Stimulated activated CD8-positive, alpha-beta memory T cell treated with anti-CD3 and anti-CD28 coated beads, Interleukin-4, amount 100 ng/mL, for 24 hours (primary cell): ENCODE measurements at places on chromosomes 7 and 10.

- DNase-seq = no peak
Observed at GRCh38 chr7:19715499-19715898, 6.7 kb upstream of the POLR1F start.

- DNase-seq = no peak
Observed at GRCh38 chr10:3850999-3851937, 66.3 kb upstream of the KLF6 start.

DNA sequence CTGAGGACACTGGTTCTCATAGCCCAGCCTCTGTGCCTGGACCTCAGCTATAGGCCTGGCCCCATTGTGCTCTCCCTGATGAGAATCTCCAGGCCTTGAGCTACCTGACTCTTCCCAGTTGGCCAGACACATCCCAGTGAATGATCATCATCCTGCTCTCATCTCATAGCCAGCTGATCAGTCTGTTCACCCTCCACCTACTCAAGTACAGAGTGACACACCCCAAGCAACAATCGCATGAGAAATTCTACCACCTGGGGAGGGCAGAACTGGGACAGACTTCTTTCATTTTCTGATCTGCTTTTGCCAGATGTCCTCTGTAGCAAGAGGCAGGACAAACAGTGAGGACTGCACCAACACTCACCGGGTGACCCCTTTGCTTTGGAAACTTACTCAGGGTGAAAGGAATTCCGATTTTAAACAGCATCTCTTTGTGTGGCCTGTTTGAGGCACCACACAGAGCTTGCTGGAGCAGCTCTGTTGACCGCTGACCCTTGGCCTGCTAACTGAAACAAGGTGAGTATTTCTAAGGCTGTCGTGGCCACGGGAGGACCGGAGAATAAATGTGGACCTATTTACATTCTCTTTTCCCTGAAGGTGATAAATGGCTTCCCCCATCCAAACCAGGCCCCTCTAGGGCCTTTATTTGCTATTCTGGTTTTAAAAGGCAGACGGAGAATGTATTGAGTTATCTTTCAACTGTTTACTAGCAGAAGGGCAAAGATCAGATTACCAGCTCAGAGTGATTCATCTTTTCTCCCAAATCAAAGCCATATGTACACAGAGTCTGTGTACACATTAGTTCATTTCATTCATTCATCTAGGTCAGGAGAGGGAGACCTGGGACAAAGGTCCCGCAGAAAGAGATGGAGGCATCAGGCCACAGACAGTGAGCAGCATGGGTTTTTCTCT lies 181.4 kb upstream of the TNS3 start:
- DNase-seq = no peak

- DNase-seq = no peak
Observed at GRCh38 chr7:143245123-143245522, 18.1 kb upstream of the GSTK1 start.

- no peak for DNase-seq
Observed at GRCh38 chr7:8044761-8045430, 76.3 kb downstream of the GLCCI1 start.

DNA sequence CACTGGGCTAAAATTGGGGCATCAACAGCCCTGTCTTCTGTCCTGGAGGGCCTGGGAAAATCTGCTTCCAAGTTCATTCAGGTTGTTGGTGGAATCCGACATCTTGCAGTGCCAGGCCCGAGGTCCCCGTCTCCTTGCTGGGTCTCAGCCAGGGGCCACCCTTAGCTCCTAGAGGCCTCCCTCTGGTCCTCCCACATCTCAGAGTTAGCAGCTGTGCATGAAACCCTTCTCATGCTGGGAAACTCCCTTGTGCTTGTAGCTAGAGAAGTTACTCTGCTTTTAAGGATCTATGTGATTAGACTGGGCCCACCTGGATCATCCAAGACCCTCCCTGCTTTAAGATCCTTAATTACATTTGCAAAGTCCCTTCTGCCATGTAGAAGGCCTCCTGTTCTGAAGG lies 15.3 kb downstream of the HIP1 start:
- DNase-seq = no peak

DNA sequence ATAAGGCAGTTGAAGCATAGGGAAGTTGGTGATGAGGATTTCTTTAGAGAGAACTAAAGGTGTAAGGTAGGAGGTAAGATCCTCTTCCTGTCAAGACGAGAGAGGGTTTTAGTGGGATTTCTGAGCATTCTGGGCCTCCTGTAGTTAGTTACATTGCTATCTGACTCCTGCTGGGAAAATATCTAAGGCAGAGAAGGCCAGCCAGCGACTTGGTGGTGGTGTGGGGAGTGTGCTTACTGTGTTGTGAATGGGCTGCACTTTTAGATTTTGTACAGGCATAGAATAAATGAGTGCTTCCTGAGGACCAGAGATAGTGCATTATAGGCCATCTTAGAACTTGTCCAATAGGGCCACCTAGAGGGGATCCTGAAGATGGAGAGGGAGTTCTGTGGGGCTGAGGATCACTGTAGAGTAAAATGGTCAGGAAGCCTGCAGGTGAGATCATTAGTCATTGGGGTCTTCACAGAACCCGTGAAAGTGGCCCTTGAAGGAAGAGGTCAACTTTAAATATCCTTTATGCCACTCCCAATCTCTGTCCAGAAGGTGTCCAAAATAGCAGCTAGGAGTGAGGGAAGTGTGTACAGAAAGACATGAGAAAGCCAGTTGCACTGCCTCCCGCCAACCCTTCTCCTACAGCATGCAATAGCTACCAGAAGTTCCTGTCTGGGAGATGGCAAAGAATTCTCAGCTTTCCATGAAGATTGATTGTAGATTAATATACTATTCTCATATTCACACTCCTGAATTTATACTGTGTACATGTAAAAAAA lies 266.6 kb downstream of the POLR1F start:
- no peak for DNase-seq

DNA sequence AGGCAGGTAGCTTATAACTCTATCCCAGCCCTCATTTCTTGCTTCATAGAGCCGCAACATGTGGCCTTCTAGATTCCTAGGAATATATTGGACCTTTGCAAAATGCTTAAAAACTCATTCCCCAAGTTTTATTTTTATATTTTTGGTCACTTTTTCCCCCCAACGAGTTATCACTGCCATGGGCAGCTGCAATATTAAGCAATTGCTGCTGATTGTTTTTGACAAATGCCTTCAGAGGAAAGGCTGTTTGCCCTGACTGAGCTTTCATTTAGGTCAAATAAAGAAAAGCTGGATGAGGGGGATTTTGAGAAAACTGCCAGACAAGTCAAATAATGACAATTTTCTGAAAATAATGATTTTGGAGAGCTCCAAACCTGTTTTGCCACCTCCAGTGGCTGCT lies 976.9 kb upstream of the MBL2 start:
- no peak for DNase-seq

- no peak for DNase-seq
Observed at GRCh38 chr7:34675749-34676374, 17.8 kb downstream of the NPSR1 start.

DNA sequence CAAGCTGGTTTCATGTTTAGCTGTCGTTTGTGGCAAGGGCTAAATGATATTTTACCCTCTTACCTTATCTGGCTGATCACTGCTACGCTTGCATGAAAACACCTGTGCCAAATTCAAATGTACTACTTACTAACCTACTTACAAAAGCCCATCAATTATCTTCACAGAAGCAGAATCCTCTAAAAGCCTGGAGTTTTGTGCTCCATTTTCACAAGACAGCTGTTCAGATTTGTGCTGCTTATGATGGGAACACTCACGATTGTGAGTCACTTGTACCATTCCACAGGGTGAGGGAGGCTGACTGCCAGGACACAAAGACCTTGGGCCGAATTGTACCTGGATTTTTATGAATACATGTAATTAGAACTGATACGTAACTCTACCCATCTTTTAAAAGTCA lies 245.0 kb upstream of the NPY start:
- DNase-seq = no peak

GRCh38 chr10:112812586-112812985 lies 137.5 kb upstream of the TCF7L2 start:
- no peak for DNase-seq

DNA sequence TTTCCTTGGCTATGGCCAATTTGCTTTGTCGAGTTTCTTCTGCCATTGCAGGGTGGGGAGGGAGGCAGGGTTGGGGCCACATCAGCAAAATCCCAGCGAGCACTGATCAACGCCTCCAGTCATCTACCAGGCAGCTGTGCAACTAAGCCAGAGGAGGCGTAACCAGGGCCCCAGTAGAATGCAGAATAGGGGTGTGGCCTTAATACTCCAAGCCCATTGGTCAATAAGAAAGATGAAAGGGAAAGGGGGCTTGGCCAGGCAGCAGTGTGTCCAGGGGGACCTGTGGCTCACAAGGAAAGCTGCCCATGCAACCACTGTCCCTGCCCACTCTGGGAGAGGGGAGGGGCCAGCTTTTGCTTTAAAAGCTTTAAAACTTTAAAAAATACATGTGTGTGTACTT lies 21.5 kb upstream of the GGCT start:
- DNase-seq = no peak

DNA sequence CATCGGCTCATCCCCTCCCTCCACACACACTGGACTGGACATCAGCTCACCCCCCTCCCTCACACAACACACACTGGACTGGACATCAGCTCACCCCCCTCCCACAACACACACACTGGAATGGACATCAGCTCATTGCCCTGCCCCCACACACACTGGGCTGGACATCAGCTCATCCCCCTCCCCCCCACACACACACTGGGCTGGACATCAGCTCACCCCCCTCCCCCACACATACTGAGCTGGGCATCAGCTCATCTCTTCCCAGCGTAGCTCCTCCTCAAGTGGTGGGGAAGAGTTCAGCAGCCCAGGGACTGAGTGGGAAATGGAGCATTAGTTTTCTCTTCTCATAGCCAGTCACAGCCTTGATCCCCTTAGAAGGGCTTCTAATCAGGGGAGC lies 58.1 kb upstream of the WDR11 start:
- no peak for DNase-seq

GRCh38 chr10:103666087-103666761 lies 172.7 kb downstream of the NEURL1 start:
- DNase-seq = no peak

DNA sequence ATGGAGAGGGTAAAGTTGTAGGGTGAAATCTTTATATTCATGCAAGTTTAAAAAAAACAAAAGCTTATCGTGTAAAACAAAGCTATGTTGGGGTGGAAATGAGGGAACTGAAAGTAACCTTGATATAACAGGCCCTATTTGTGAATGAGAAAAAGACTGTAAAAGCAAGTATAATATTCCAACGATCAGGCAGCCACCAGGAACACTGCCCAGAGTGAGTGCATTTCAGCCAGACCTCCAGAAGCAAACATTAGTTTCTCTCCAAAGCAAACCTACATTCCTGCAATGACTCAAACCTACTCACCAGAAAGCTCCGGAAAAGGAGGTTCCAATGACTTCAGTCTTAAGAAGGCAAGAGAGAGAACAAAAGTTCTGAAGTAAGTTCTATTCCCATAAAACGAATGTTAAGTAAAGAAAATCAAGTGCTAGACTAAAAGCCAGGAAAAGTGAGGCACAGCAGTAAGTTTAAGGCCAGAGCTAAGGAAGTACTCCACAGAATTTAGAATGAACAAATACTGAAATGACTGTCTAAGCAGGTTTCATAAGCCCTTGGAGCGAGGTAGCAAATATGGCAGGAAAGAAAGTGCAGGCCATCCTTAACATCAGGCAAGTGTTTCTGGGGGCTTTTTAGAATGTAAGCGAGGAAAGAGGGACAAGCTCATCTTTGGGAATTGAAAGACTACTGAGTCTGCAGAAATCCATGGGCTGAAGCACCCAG lies 493.1 kb downstream of the XPNPEP1 start:
- no peak for DNase-seq

DNA sequence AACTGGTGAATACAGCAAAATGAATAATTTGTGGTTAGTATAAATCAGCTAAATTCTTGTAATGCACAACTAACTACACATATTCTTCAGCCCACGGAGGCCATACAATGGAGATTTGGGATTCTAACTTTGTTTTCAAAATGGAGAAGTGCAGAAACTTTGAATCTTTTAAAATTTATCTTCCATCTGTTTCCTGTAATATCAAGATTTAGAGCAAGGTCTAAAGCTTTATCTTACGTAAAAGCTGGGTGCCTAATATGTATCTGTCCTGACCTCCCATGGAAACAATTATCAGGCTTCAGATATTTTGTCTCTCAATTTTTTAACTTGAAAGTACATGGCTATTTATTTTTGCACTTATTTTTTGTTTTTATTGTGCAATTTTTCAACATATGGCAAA lies 5.0 kb upstream of the AHR start:
- DNase-seq = no peak

GRCh38 chr7:111832174-111832573 lies 269.9 kb upstream of the IMMP2L start:
- no peak for DNase-seq

GRCh38 chr7:108294595-108294994 lies 161.6 kb downstream of the NRCAM start:
- no peak for DNase-seq

DNA sequence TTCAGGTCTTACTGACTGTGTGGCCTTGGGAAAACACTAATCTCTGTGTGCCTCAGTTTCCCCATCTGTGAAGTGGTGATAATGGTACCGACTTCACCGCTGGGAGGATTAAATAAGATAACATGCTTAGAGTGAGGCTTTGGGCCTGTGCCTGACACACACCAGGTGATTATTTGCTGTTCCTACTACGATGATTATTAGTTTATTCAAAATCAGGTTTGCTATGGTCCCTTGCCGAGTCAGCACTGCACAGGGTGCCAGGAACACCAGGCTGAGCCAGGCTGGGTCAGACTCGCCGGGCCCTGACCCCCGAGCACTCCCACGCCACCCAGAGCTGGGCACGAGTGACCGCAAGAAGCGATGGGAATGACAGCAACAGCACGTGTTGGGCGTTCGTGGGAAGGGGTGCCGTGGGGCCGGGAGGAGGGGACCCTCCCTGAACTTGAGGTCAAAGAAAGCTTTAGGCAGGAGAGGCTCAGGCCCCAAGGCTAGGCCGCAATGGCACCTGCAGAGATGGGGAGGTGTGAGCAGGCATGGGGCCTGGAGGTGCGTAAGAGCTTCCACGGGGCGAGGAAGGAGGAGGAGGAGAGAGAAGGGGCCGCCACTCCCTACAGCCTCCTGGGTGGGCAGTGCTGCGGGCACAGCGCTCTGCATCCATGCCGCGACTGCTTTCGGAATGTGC lies 325.4 kb downstream of the DNAJB6 start:
- DNase-seq = no peak

- DNase-seq = no peak
Observed at GRCh38 chr7:126698909-126699308, 553.8 kb downstream of the GRM8 start.

DNA sequence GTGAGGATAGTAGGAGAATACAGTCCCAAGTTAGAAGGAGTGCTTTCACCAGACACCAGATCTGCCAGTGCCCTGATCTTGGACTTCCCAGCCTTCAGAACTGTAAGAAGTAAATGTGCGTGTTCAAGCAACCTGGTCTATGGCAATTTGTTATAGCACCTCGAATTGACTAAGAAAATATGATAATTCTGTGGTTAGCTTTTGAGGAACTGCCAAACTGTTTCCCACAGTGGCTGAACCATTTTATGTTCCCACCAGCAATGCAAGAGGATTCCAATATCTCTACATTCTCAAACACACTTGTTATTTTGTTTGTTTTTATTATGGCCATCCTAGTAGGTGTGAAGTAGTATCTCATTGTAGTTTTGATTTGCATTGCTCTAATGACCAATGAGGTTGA lies 47.0 kb downstream of the RBM20 start:
- no peak for DNase-seq

- no peak for DNase-seq
Observed at GRCh38 chr10:79131836-79132631, 63.3 kb downstream of the ZMIZ1 start.
